Suppressor macrophage treated with lipopolysaccharide for 4 hours (primary cell): ENCODE measurements at places on chromosomes 1 and 21.

DNA sequence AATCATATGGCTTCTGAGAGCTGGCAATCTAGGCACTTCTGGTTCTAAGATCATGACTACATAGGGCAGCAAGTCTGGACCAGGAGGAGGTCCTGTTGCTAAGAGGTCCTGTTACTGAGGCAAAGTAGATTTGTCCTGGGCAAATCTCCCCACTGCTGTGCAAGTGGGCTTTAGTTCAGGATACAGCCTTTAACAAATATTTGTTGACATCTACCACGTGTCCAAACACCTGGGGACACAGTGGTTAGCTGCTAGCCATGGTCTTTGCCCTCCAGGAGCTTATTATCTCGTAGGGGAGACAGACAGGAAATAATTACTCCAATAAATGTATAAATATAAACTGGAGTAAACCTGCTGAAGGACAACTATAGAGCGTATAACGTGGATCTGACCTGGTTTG is 3.2 kb downstream of the CGN start:
- DNase-seq: no peak

DNA sequence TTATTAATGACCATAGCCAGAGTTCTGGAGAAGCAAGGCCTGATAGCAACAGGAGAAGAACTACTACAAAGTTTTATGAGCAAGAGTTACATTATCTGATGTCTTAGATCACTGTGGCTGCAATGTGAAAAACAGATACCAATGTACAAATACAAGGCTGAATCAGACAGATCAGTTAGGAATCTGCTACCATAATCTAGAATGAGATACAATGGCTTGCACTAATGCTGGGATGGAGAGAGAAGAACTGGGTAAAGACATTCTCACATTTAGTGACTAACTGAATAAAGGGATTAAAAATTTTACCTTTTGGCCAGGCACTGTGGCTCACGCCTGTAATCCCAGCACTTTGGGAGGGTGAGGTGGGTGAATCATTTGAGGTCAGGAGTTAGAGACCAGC is 41.3 kb downstream of the ARID4B start:
- no peak for DNase-seq

DNA sequence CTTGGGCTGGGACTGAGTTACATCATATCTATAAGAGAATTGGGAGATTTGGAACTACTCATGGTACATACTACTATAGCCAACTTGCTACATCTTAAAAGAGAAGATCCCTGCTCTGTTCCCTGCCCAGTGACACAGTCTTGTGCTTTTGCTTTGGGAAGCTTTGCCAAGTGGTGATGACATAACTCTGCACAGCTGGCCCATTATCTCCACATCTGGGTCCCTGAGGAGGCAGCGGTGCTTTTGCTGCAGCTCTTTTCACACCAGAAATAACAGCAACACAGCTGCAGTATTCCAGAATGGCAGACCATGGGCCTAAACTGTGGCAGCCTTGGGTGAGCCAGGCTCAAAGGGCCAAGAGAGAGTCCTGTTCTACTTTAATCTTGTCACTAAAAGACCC is 296.0 kb downstream of the HHAT start:
- no peak for DNase-seq

DNA sequence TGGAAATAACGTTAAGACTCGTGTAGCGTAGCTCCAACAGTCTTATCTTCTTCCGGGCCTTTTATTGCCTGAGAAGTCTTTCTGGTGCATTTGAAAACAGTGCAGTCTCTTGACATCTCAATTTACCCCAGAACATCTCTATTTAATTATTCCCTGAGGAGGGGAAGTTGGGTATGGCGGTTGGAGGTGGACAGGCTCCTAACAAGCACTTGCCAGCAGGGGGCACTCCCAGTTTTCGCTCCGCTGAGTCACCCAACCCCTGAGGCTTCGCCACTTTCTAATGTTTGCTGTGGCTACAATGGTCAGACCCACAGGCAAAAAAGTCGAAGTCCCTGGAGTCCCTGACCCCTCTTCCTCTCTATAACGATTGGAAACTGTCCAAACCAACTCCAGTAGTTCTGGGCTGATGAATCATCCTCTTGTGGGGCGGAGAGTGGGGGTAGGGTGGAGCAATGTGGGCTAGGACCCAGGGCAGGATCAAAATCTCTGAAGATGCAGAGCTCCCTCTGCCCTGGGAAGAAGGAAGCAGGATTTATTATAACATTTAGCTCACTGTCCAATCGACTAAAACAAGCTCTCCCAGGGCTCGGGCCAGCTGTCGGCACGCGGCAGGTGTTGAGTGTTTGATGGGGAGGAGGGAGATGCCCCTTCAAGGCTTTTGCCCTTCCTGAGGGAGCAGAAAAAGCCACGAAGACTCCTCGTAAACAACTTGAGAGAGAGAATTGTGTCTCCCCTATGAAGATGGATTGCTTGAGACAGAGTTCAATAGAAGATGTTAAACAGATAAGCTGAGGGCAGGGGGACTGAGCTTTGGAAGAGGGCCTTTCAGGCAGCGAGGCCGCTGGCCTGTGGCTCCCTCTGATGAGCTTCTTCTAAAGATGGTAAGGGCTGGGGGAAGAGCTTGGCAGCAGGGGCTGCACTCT is 85.7 kb downstream of the BRINP2 start:
- DNase-seq: peak; percentile 3

- no peak for DNase-seq
Measured at GRCh38 chr1:35530946-35531345, 26.3 kb downstream of the KIAA0319L start.

DNA sequence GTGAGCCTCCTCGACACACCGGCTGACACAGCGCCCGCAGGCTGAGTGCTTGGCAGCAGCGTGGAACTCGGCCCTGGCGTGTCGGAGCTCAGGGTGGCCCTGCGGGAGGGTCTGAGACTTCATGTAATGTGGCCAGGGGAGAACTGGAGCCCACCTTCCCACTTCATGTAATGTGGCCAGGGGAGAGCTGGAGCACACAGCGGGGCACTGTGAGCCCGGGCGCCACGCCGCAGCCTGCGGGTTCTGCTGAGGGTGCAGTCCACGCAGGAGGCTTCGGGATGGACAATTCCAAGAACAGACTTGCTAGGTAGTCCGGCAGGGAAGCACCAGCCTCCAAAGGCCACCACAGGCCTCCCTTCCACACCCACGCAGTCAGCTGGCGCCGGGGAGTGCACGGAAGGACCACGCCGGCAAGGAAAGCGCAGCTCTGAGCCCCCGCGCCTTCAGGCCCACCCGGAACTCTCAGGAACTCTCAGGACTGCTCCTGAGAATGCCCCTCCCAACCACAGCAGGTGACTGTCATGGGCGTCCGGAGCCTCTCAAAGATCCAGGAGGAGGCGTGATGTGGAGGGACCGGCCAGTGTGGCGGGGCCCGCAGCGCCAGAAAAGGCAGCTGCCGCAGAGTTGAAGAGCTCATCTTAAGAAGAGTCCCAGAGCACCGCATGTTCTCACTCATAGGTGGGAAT is 19.3 kb upstream of the ADARB1 start:
- DNase-seq: no peak

GRCh38 chr1:196143602-196144342 is 464.5 kb downstream of the KCNT2 start:
- DNase-seq: no peak

GRCh38 chr1:61011561-61012263 is 70.6 kb upstream of the NFIA start:
- no peak for DNase-seq

- no peak for DNase-seq
Measured at GRCh38 chr1:19495799-19496526, 10.6 kb upstream of the CAPZB start.

- no peak for DNase-seq
Measured at GRCh38 chr1:19596065-19596713, 47.9 kb upstream of the NBL1 start.

DNA sequence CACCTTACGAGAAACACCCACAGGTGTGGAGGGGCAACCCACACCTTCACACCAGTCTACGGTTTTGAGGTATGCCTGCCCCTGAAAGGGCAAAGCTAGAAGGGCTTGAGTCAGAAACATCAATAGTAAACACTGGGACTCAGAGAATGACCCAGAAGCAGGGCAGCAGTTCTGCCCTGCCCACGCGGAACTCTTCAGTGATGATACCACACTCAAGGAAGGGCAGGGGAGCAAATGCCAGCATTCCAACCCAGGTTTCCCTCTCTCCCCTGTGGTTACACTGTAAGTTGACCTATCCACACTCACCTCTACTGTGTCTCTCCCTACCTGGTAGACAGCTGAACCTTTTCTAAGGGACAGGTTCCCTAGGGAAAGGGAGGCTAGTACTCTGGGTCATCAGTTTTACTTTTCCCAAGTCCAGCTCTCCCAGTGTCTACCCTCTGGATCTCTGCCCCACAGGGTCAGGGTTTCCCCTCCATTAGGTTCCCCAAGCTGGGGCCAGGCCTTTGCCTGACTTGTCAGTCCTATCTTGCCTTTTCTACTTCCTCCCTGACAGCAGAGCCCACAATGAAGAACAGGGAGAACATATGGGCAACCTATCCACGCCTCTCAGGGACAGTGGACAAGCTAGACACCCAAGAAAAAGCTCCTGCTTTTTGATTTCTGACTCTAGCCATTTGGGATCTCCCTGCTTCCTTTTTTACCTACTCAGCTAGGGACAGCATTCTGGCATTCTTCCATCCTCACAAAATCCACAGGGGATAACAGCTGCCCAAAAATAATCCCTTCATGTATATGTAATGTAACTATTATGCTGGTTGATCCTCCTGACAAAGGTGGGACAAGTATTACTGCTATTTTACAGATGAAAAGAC is 3.0 kb downstream of the F11R start:
- peak; percentile 36 for DNase-seq

DNA sequence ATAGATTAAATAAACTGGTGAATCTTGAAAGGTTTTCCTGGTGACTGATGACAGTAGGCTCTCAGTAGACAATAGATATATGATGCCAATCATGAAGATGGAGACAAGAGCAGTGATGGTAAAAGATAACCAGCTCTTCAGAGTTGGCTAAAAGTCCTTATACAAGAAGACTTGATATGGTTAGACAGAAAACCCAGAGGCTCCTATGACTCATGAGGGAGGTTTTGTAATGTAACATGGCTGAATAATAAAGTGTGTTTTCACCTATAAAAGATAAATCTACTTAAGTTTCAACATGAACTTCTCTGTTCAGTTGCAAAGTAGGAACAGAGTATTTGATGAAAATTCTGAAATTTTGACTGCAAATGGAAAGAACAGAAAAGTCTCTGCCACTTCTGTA is 12.7 kb upstream of the CRNN start:
- no peak for DNase-seq

GRCh38 chr1:62194651-62195544 is at the start of gene L1TD1:
Gene L1TD1 (plus strand): TSS chr1:62194849. CDS start chr1:62206629, 11,780 bp downstream.
- DNase-seq: no peak

DNA sequence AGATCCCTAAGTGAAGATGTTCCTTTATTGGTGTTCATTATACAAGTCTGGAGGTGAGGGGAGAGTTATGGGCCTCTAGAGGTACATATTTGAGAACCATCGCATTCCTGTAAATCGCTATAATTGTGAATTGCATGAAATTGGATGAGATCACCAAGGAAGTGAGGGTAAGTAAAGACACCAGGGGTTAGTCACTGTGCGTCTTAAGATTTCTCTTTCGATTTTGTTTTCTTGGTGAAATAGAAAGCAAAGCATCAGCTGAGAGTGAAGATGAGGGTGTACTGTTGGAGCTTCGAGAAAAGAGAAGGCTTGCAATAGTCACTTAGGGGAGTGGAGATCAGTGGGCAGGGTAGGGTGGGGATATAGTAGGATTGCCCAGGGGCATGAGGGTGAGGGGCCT is 82.1 kb downstream of the RAVER2 start:
- DNase-seq: peak; percentile 85

DNA sequence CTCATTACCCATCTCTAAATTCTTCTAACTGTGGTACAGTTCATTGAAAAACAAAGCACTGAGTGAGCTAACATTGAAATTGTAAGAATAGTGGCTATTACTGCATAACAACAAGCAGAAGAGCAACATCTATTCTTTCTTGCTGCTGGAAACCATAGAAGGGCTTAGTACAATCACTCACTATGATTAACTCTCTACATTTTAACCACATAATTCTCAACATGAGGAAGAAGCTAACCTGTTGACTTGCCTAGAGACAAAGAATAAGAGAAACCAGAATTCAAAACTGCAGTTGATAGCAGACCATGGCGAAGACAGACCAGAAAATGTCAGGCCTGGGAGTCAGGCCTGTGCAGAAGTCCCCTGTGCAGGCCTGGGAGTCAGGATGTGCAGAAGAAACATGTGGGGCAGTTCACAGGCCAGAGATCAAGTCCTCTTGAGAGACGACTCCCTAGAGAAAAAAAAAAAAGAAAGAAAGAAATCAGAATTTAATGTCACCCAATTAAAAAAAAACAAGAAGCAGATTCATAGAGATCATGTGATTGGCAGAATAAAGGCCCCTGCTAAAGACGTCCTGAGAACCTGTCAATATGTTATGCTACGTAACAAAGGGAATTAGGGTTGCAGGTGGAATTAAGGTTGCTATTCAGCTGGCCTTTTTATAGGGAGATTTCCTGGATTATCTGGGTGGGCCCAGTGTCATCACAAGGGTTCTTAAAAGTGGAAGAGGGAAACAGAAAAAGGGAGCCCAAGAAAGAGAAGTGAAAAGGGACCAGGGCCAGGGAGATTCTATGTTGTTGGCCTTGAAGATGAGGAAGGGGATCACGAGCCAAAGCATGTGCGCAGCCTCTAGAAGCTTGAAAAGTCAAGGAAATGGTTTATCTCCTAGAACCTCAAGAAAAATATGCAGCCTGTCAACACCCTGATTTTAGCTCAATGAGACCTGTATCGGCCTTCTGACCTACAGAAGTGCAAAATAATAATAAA is 94.9 kb downstream of the MRPL39 start:
- peak; percentile 43 for DNase-seq

- no peak for DNase-seq
Measured at GRCh38 chr1:67689267-67690017, 4.4 kb downstream of the GADD45A start.

GRCh38 chr1:6396998-6397397 is 3.4 kb upstream of the ACOT7 start:
- DNase-seq: no peak

DNA sequence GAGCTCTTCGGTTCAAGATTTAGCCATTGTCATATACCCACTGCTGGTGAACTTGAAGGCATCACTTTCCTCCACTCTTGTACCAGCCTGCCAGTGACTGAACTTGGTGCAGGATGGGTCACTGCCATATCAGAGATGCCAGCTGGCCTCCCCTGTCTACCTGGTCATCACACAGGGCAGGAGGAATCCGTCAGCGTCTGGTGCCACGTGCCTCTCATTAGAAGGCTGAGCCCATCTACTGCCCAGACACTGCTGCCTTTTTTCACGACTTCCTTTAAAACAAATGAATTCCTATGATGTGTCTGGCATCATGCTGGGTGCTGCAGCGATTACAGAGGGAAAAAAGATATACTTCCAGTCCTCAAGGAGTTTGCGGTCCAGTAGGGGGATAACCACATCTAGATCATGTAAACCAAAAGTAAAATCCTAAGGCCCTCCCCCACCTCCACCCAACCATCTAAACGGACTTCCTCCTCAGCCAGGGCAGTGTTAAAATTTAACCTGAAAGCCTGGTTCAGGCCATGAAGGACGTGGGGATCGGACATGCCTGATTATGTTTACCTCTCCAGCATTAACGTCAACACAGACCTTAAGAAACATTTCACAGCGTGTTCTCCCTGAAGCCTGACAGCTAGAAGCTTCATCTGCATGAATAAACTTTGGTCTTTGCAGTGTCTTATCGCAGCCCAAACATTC is 29.2 kb upstream of the PDE9A start:
- no peak for DNase-seq

- DNase-seq: no peak
Measured at GRCh38 chr1:53608676-53609075, 130.3 kb downstream of the GLIS1 start.

- DNase-seq: no peak
Measured at GRCh38 chr1:7387053-7387927, 383.8 kb upstream of the VAMP3 start.
